ENCODE measurements at places on chromosomes 2 and 18.

GRCh38 chr2:145012806-145013205, 492.9 kb upstream of the ZEB2 start:
- DNase-seq: no peak

DNA sequence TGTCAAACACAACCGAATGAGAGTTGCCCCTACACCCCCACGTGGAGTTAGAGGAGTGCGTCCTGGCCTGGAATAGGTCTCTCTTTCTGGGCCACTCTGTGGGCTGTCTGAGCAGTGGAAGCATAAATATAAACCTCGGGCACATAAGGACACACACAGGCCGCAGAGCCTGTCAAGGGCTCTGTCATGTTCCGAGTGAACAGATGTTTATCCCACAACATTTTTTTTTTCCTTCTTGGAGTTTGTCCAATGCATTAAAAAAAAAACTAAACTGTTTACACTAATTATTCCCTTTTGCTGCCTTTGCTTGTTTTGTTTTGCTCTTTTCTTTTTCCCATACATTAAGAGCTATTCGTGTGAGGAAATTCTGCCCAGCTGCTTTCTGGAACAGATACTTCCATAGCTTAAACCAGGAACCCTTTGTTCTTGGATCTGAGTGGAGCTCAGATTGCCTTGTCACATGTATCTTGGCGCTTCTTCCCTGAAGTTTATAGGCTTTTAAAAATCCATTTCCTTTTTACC, 228.3 kb upstream of the FOSL2 start:
- DNase-seq: no peak

DNA sequence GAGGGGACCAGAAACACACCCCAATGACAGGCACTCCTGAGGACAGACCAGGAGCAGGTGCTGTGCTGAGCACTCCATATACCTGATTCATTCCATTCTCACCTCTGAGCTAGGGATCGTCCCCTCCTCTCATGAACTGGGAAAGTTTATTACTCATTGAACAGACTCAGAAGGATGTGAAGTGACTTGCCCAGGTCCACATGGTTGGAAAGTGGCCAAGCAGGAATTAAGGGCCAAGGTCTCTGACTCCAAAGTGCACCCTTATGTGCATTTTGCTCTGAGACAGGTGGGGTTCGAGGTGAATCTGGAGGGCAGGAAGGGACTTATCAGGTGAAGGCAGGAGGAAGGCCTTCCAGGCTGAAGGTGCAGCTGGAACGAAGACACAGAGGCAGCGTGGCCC, 25.1 kb upstream of the PLB1 start:
- no peak for DNase-seq

GRCh38 chr2:69612200-69612599, 31.3 kb downstream of the AAK1 start:
- no peak for DNase-seq

DNA sequence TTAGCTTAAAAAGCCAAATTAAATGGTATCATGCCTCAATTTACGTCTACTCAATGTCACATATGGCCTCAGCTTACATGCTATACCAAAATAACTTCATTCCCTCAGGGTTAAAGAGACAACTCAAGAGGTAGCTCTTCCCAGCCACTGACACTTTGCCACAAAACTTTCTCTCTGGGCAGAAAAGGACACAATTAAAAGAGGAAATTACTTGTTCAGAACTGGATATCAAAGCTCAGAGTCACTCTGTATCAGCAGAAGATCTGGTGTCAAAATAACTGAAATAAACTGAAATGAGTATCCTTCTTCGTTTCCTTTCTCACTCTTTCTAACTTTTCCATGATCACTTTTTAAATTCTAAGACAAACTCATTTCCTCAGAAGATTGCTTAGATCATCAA, 108.7 kb downstream of the ZNF521 start:
- no peak for DNase-seq

- no peak for DNase-seq
These were observed 280.2 kb downstream of the ZEB2 start for GRCh38 chr2:144239726-144240125.

DNA sequence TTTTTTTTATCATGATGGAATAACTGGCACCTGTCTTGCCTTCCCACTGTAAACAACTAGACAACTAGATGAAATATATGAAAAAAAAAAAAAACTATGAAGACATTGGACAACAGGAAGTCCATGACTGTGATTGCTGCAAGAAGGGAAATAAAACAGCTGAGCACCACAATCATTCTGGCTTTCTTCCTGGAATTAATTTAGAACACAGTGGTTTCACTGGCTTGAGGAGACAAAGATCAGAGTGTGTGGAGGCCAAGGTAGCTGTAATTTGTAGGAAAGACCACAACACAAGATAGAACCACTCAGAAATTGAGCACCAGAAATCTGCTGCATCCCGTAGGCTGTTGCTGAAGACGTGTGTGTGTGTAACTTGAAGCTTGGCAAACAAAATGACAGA, 121.1 kb upstream of the PID1 start:
- no peak for DNase-seq

DNA sequence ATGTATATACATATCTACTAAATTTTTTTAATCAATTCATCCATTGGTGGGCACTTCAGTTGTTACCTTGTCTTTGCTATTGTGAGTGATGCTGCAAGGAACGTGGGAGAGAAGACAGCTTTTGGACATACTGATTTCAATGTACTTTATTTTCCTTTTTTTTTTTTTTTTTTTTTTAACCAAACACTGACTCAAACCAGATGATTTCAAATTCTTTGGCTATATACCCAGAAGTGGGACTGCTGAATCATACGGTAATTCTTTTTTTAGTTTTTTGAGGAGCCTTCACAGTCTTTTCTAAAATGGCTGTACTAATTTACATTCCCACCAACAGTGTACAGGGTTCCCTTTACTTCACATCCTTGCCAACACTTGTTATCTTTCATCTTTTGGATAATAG, 204.7 kb downstream of the INSIG2 start:
- no peak for DNase-seq

DNA sequence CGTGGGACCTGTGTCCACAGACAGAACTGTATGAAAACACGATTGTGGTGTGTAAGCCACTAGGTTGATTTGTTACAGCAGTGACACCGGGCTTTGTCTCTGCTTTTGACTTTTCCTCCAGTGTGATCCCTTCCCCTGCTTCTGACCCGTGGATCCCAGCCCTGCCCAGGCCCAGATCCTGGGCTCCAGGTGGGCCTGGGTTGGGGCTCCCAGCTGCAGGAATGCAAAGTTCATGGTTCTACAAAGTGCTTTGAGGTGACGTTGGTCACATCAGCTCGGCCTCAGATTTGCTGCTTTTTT, 26.8 kb downstream of the HPCAL1 start:
- DNase-seq: no peak

DNA sequence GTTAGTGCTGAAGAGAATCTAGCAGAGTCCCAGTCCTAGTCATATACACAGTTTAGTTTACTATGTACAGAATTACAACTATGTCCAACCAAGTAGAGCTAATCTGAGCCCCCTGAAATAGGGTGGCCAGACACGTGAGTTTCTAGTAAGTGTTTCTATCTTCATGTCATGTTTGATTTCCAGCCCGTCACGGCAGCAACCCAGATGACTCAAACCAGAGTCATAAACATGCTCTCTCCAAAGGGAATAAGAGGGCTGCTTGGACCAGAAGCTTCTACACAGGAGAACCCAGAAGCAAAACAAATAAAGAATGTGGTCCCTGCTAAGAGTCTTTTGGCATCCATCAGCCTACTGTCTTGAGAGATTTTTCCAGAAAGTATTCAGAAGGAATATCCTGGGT, 64.9 kb upstream of the WIPF1 start:
- DNase-seq: peak; percentile 80

- DNase-seq: no peak
These were observed 59.0 kb downstream of the RASGRP3 start for GRCh38 chr2:33535421-33535820.

GRCh38 chr2:127063701-127064590, 43.0 kb downstream of the BIN1 start:
- no peak for DNase-seq

DNA sequence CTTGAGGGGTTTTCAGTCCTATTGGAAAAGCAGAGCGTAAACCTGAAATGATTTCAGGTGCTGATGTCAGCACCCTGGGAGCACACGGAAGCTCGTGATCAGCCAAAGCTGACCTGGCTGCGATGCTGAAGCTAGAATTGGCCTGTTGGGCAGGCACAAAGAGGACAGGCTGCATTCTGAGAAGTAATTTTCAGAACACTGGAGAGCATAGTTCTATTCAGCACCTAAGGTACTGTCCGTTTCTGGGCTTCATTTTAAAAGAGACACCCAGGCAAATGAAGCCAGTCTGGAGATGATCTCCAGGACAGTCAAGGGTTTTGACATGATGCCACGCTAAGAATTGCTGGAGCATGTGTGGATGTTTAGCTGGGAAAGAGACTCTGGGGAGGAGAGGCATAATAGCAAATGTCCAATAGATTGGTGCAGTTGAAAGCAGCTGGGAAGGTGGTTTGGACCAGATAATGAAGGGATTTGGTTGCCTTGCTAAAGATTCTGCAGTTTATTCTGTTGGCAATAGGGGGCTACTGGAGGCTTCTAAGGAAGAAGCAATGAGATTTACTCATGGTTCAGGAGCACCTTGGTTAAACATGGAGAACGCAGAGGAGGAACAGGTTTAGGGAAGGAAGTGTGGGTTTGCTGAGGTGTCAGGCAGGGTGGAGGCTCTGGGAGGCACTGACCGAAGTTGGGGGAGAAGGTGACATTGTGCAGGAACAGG, 86.6 kb downstream of the ACOXL start:
- DNase-seq: no peak

- peak; percentile 68 for DNase-seq
These were observed 124.9 kb downstream of the RDH14 start for GRCh38 chr2:18435426-18436037.

All from EL (cell line).